ENCODE measurements at places on chromosomes 5 and 9.
A peak's percentile ranks its signal among the peaks of the same experiment; 100 is the strongest.

DNA sequence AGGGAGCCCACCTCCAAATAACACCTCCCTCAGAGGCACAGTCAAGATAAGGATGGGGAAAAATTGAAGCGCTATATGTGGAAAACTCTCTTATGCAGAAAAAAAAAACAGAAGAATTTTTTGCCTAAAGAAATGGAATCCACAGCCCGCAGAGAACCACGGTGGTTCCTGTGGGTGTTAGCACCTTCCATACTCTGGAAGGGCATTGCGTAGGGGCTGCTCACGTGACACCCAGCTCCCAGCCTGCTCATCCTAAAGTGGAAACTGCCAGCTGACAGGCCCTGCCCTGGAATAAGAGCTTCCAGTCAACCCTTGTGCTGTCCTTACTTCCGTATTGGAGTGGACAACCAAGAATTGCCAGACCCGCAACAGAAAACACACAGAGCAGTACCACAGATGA is 142.5 kb downstream of the FSTL4 start:
- DNase-seq: no peak

DNA sequence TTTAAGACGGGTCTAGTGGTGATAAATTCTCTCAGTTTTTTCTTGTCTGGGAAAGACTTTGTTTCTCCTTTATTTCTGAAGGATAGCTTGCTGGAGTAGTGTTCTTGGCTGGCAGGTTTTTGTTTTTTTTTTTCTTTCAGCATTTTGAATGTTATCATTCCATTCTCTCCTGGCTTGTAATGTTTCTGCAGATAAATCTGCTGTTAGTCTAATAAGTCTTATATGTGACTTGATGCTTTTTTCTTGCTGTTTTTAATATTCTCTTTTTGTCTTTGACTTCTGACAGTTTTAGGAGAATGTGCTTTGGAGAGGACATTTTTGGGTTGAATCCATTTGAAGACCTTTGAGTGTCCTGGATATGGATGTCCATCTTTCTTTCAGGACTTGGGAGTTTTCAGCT is 16.0 kb downstream of the HSD17B4 start:
- no peak for DNase-seq

GRCh38 chr9:131082774-131083512 is 13.4 kb upstream of the AIF1L start:
- DNase-seq: no peak

- DNase-seq: no peak
Observed at GRCh38 chr9:32413424-32413823, 29.0 kb downstream of the ACO1 start.

DNA sequence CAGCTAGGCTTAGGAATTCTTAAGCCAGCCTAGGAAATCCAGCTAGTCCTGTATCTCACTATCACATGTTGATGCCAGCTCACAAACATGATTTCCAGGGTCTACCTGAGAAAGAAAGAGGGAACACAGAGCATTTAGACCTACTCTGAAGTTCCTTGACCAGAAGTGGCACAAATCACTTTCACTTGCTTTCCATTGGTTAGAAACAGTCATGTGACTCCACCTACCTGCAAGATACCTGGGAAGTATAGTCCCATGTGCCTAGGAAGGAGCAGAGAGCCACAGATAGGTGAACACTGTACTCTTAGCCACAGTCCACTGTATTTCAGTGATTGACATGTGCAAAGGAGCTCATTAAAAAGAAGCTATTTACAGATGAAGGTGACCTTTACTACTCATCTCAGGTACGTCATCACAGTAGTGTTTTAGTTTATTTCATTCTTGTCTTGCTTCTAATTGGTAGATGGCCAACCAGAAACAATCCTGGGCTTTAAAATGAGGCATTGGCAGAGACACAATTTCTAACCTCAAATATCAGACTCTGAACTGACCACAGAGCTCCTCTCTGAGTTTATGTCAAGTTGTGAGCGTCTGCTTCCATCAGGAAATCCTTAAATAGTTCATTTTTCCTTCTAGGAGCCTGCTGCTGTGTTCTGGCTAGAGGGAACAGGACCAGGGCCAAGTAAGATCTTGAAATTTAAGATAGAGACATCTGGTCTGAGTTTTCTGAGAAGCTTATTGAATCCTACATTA is 340.7 kb downstream of the TLE4 start:
- peak; percentile 14 for DNase-seq

GRCh38 chr5:106454651-106455415 is 1215.9 kb downstream of the EFNA5 start:
- DNase-seq: no peak

DNA sequence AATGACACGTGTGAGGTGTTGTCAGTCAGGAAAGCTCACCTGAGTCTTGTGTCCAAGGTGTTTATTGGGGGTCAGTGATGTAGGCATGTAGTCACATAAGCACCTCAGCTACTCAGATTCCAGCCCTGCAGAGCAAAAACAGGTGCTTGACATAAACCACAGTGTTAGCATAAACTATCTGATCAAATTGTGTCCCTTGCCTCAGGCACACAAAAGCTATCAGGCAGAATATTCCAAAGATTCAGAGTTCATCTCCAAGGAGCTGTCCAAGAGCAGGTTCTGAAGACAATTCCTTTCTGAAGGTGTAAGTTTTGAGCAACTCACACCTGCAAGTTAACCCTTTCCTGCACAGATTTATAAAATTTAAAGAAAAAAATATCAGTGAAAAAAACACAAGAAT is 102.2 kb upstream of the ITGA1 start:
- DNase-seq: no peak

GRCh38 chr5:151825445-151825844 is 53.7 kb downstream of the G3BP1 start:
- no peak for DNase-seq

- DNase-seq: no peak
Observed at GRCh38 chr5:107512029-107512428, 158.7 kb downstream of the EFNA5 start.

DNA sequence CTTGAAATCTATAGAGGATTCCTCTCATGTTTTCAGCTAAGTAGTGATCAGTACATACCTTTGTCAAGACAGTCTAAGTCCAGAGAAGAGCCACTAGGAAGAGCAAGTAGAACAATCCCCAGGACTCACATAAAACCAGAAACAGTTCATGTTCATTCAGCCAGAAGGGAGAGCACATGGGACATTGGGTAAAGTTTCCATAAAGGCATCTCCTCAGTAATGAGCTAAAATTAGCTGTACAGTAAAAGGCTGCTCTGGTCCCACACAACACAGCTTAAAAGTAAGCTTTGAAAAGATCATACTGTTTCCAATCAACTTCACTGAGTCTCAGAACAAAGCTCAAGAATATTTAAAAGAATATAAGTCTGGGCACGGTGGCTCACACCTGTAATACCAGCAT is 32.4 kb downstream of the HOMER1 start:
- no peak for DNase-seq
